ENCODE measurements at places on chromosomes 2 and 18. TPM values are rescaled to one million over a fixed set of nuclear protein-coding genes. Genes with fewer than 3 reads are reported as not detected.

DNA sequence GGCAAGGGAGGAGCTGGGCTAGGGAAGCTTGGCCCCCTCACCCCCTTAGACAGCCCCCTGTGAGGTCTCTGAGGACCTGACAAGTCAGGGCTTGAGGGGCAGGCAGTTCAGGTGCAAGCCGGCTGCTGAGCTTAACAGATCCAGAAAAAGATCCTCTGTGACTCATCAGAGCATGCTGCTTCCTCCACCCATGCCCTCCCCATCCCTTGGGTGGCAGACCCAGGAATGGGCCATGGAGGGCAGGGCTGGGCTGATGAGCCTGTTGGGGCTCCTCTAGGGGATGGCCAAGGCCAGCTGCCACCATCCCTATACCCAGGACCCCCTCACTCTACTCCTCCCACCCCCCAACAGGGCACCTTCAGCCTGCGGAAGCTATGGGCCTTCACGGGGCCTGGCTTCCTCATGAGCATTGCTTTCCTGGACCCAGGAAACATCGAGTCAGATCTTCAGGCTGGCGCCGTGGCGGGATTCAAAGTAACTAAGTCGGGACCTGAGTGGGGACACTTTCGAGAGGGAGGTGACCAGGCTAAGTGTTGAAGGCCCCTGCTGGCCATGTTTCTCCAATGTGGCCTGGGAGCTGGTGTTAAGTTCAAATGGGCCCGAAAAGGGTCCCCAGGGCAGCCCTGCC lies 1.9 kb downstream of the SLC11A1 start:
- peak overlapping the region; percentile 53 for H3K4me3 ChIP-seq
- H3K27ac ChIP-seq: peak overlapping the region; percentile 85
- H3K27me3 ChIP-seq: no peaks in the 10 kb centered on the region
- DNase-seq: peak; percentile 48
- H3K36me3 ChIP-seq: peaks cover 7% of the 10 kb centered on the region

GRCh38 chr2:95667480-95667879 lies 75.7 kb downstream of the TRIM43 start:
- no peak for DNase-seq
- no peaks in the 10 kb centered on the region for H3K36me3 ChIP-seq
- no peaks in the 10 kb centered on the region for H3K27me3 ChIP-seq
- H3K4me3 ChIP-seq: peak overlapping the region; percentile 28
- no peak overlapping the region for H3K27ac ChIP-seq
- peaks cover 10% of the 10 kb centered on the region for H3K4me1 ChIP-seq

DNA sequence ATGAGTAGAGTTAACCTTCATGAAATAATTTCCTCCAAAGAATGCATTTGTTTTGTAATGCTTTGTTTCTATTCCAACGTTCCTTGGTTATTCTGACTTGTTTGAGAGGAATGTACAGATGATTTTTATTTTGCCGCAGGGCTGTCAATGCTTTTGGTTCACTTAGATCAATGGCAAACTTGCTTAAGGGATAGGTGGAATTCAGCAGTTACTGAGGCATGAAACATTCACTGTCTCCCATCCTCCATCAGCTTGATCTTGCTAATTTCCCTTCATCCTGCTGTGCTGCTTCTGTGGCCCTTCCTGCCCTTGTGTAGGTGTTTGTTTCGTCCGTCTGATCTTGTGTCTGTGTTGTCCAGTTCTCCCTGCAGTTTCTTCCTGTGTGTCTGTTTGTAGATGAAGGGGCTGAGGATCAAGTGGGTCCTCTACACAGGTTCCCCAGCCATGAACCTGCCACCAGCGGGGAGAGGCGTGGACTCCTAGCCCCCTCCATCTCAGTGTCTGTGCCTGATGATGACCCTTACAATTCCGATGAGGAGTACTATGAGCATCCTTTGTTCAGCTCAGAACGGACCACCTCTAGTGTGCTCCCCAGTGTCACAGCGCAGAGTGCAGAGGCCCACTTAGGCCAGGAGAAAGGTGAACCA lies 84.2 kb upstream of the UNC80 start:
- no peak overlapping the region for H3K27ac ChIP-seq
- H3K4me1 ChIP-seq: no peaks in the 10 kb centered on the region
- no peaks in the 10 kb centered on the region for H3K27me3 ChIP-seq
- no peak overlapping the region for H3K4me3 ChIP-seq
- H3K36me3 ChIP-seq: no peaks in the 10 kb centered on the region

DNA sequence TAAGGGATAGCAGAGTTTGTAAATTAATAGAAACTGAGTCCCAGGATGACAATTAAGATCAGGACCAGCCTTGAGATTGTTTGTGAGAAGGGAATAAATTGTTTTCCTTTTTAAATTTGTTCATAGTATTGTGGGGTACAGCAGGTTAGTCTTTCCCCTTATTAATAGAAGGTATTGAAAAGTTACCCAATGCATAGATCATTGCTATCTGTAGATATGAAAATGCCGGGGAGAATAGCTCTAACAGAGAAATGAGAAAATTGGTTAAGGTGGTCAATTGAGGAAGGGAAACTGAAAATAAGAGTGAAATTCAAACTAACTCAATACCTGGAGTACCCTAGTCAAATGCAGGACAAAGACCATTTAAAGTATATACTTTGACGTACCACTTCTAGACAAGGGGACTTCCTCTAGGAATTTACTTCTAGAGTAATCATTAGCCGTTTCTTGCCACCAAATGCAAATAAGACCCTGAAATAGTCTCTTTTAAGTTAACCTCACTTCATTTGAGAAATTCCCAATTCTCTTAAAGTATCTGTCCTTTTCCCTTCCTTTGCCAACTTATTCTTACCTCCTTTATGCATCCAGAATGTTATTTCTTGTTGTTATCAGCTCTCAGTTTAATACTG lies 1224.4 kb upstream of the LRRTM1 start:
- H3K4me1 ChIP-seq: no peaks in the 10 kb centered on the region
- no peak overlapping the region for H3K27ac ChIP-seq
- no peaks in the 10 kb centered on the region for H3K27me3 ChIP-seq
- H3K36me3 ChIP-seq: no peaks in the 10 kb centered on the region
- no peak for DNase-seq

DNA sequence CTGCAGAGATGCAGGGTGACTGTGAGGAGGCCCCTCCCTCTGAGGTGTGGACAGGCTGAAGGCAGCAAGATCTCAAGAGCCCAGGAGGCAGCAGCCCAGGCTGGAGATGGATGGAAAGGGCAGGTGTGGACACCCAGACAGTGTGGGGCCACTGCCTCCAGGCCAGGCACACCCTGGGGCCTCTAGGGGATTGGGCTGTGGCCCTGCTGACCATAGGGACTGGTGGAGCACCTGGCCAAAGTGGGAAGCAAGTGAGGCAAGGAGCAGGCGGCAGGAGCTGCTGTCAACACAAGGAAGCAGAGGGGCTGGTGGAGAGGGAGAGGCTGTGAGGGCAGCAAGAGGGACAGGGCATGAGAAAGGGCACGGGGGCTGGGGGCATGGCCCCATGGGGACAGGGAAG lies 10.8 kb downstream of the SNED1 start:
- H3K4me1 ChIP-seq: peaks cover 30% of the 10 kb centered on the region
- peak; percentile 42 for DNase-seq
- no peaks in the 10 kb centered on the region for H3K36me3 ChIP-seq
- no peak overlapping the region for H3K4me3 ChIP-seq

DNA sequence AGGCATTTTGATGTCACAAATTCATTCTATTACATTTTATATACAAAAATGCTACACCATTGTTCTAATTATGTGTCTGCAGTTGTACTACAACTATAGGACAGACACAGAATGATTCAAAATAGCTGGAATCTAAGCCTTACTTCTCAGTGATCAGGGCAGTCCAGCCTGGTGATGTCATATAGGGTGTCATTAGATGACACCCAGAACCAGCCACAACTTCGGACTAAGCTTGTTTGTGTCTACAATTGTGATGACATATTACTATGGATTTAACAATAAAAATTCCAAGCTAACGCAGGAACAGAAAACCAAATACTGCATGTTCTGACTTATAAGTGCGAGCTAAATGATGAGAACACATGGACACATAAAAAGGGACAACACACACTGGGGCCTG lies 31.0 kb downstream of the M1AP start:
- no peak overlapping the region for H3K4me3 ChIP-seq
- DNase-seq: no peak
- H3K36me3 ChIP-seq: no peaks in the 10 kb centered on the region
- H3K4me1 ChIP-seq: no peaks in the 10 kb centered on the region
- no peak overlapping the region for H3K27ac ChIP-seq
- H3K27me3 ChIP-seq: peaks cover 11% of the 10 kb centered on the region

The SLC5A7 gene
- total RNA-seq: 0.30 TPM

The COLEC12 gene
- total RNA-seq: 79.2 TPM
